Epithelial cell of proximal tubule (primary cell): ENCODE measurements at places on chromosomes 4 and X.

DNA sequence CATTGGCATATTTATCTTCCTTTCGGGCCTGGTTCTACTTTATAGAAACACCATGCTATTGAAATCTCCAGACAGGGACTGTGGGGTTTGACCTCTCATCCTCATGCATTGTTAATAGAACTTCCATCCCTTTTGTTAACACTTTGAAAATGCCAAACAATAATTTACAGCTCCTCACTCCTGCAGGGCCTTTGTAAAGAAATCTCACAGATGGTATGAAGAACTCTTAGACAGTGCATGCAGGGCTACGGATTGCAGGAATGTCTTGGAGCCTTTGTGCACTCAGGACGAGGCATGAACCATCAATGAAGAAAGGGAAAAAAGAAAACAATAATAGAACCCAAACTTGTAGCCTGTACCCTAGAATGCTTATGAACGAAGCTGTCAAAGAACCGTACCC, 92.8 kb upstream of the TMEM47 start:
- no peak for DNase-seq

GRCh38 chr4:127307996-127308395, 324.8 kb upstream of the INTU start:
- no peak for DNase-seq

- DNase-seq: no peak
Measured at GRCh38 chrX:101483705-101484104, 1.6 kb upstream of the ARMCX4 start.

DNA sequence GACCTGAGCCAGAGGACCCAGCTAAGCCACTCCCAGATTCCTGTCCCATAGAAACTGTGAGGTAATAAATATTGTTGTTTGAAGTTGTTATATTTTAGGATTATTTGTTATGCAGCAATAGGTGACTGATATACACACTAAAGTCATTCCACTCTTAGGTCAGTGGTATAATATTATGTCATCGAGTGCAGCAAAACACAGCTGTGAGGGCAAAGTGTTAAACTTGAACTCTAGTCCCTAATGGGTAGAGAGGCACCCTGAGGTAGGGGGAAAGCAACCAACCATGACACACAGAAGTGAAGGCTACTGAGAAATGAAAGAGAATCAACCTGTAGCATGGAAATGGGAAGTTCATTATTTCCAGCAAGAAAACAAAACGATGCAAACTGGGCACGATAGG, 66.6 kb downstream of the ATXN3L start:
- DNase-seq: no peak

DNA sequence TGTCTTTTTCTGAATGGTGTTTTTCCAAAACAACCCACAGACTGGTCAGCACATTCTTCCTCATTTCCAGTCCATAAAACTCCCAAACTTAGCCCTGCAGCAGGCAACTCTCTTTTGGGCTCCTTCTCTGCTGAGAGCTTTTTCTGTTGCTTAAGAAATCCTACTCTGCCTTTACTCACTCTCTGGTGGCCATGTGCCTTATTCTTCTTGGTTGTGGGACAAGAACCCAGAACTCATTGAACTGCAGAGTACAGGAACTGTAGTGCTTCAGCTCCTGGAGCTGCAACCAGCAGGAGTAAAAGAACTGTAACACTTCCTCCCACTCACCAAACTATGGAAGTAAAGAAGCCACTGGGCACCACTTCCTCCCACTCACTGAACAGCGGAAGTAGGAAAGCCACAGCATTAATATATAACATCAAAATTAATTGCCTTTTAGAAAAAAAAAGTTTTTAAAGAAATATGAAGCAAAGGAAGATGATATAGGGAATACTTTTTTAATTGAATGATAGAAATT, 864.1 kb upstream of the PCDH10 start:
- no peak for DNase-seq
